ENCODE measurements at places on chromosomes 5 and 9.

GRCh38 chr9:25255216-25255615, 423.0 kb downstream of the TUSC1 start:
- no peak for DNase-seq

GRCh38 chr5:88955403-88955802, 72.4 kb upstream of the MEF2C start:
- DNase-seq: no peak

DNA sequence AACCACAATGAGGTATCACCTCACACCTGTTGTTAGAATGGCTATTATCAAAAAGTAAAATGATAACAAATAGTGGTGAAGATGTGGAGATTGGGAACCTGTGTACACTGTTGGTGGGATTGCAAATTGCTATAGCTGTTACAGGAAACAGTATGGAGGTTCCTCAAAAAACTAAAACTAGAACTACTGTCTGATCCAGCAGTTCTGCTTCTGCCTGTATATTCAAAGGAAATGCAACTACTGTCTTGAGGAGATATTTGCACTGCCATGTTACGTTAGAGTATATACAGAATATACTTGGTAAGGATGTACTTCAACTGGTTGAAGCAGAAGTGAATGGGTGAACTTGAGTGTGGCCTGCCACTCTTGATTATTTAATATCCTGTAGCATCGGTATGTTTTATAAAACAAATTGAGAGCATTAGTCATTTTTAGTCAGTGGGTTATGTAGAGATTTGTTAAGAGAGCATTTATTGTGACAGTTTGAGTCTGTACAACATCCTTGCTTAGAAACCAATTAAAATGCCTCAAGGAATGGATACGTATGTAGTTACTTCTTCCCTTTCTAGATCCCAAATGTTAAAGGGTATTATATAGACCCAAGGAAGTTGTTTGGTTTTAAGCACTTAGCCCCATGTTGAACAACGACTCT, 37.5 kb downstream of the ZCCHC7 start:
- DNase-seq: no peak

DNA sequence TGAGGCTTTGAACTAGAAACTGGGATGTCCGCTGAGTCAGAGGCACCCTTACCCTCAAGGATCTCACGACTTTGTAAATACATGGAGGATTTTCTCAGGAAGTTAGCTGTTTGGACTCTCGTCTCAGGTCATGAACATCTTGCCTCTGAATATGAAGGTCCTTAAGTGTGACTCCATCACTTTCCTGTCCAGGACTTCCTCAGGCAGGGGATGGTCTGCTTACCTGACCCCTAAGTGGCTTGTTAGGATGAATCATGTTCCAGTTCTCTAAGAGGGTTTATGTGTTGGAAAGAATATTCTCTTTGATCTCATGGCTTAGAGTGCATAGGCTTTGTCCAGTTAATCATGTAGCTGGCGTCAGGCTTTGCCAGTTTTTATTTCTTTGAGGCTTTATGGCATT, 511.7 kb upstream of the KLF4 start:
- DNase-seq: no peak

- no peak for DNase-seq
Measured at GRCh38 chr5:74582853-74583252, 57.7 kb downstream of the ENC1 start.

- no peak for DNase-seq
Measured at GRCh38 chr5:111095982-111096381, 3.8 kb downstream of the WDR36 start.

DNA sequence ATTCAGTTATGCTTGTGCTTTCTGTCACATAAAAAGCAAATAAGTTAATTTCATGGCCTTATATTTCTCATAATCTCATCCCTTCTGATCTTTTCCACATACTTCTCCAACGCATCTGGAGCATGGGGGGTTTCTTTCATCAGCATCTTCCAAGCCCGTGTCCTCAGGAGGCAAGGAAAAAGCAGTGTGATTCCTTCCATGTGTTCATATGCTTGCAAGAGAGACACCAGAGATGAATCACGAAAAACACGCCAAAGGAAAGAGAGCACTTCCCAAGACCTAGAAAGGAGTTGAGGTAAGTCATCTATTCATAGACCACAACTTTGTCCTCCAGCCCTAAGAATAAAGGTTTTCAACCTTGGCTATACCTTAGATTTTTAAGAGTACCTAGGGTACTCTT, 26.0 kb upstream of the SVEP1 start:
- no peak for DNase-seq

- no peak for DNase-seq
Measured at GRCh38 chr9:116647515-116647809, 39.6 kb upstream of the TRIM32 start.

- DNase-seq: no peak
Measured at GRCh38 chr5:147208134-147208533, 26.7 kb upstream of the STK32A start.

DNA sequence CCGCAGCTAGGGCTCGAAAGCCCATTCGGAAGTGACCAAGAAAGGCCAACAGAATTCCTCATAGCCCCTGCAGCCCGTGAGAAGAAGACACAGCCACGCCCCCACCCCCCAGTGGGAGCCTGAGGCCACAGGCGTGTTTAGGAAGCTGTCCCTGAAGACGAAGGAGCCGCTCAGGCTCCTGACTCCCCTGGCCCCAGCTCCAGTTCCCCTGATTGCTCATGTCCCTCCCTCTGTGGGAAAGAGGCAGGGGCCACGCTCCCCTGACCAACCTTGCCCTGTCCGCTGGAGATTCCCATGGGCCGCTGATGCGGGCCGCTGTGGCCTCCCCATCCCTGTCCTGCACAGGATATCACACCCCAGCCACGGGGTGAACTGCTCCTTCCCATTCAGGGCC, 13.6 kb downstream of the ROPN1L start:
- DNase-seq: no peak

DNA sequence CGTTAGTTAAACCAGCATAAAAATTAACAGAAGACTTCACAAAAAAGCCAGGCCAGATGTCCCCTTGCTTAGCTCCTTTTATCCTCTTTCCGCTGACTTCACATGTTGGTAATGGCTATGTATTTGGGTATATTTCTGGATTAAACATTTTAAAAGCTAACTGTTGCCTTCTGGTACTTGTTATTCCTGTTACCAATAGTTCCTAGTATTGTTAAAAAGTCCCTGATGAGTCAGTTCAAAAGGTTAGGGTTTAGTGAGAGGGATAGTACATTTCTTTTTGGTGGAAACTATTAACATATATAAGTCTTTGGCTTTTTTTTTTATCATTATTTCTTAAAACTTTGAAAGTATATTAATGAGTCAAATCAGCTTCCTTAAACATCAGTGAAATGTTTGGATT, 103.2 kb upstream of the ELL2 start:
- no peak for DNase-seq

DNA sequence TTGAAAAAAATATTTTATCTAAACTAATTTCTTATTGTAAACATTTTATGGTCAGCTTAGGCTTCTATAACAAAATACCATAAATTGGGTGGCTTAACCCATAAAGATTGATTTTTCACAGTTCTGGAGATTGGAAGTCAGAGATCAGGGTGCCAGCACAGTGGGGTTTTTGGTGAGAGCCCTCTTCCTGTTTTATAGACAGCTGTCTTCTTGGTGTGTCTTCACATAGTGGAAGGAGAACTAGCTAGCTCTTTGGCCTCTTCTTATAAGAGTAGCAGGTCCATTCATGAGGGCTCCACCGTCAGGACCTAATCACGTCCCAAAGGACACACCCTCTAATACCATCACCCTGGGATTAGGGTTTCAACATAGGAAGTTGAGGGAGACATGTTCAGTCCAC, 26.6 kb downstream of the OTULINL start:
- no peak for DNase-seq

GRCh38 chr5:2591777-2592453, 159.6 kb downstream of the IRX2 start:
- DNase-seq: no peak

GRCh38 chr9:120724757-120725400, 10.6 kb upstream of the MEGF9 start:
- no peak for DNase-seq

- DNase-seq: no peak
Measured at GRCh38 chr5:78399116-78399515, 38.7 kb downstream of the SCAMP1 start.

GRCh38 chr5:149885513-149885912, 59.1 kb downstream of the PDE6A start:
- no peak for DNase-seq

GRCh38 chr5:35811108-35811741, 45.5 kb upstream of the IL7R start:
- no peak for DNase-seq

DNA sequence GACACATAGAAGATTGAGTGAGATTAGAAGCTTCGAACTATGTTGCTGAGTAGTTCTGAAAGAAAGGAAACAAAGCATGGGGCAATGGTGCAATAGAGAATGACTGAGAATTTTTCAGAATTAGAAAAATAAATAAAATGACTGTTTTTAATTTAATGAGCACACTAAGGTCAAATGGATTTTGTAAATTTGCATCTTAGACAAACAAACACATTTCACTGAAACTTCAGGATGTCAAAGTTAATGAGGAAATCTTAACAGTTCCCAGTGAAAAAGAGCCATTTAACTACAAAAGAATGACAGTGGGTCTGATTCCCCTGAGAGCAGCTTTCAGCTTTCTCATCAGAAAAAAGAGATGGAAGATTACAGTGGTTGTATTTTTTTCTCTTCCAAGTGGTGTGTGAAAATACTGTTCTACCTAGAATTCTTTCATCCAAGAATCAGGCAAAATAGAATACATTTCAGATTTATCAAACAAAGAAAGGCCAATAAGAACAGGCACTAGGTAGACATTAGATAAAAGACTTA, 591.9 kb downstream of the SEMA5A start:
- DNase-seq: no peak

DNA sequence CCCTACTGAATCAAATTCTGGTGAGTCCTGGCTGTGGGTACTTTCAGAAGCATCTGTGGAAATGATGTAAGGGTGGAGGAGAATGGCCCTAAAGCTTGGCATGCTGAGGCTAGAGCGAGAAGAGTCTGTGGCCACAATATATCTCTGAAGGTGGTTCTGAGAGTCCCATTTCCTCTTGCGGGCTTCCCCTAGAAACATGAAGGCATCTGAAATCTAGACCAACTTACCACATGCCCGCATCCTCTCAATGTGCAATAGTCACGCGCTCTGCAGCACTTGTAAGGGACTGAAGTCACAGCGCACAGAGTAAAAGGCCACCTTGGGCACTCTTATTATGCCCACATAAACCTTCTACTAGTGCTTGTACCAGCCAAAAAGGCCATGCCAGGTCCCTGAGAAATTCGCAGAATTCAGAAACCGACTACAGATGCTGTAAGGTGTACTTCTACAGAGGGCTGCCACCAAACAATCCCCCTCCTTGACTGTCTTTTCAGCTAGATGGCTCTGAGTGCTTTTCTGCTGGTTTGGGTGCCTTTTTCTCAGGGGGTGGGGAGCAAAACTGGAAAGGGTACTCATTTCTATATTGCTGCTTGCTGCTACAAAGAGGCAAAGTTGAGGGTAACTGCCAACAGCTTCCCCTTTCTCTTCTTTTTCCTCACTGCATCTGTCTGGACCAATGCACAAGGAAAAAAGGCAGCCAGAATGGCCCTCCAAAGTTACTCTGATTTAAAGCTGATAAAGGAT, 107.3 kb downstream of the ZDHHC21 start:
- no peak for DNase-seq

DNA sequence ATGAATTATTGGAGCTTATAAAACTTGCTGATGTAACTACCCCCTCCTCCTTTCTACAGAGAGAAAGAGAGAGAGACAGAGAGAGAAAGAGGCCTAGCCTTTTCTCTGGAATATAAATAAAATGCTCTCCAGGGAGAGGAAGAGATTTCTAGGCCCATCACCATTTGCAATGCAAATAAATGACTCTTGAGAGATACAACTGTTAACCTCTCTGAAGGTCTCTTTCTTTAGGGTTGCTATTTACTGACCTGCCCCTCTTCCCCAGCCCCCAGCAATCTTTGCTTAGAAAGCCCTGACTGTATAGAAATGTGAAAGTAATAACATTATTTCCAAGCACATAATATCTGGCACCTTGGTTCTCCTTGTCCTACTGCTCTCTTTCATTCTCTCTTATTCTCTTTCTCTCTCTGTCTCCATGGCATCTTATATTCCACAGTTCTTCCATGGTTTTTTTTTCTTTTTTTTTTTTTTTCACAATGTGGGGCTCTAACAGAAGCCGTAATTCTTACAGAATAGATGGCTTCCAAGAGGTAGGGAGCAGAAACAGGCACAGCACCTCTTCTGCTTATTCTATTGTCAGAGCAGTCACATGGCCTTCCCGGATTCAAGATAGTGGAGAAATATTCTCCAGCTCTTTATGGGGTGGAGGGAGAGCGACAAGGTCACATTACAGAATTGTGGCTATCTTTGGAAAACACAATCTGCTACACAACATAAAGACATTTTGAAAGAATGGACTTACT, 1087.9 kb upstream of the NUDT12 start:
- DNase-seq: no peak

DNA sequence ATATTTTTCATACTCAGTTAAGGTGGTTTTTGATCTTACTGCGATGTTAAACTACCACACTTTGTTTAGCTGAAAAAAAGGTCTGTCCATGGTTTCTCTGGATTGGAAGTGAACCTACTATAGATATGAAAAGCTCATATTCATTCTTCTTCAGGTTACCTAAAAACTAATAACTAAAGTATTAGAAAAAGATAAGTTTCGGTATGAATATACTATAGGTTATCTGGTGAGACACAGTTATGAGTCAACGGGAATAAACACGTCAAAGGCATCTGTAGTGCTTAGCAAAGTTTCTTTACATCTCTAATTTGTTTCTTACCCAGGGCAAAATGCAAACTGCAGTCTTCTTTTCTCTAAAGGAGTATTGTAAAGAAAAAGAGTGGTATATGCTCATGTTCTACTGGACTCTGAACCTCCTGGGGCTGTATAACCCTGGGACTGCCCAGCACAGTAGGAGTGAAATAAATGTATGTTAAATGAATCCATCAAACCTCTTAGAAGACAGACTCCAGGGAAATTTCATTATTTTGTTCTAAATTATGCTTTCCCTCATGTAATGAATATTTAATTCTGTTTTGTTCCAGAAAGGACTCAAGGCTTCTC, 521.9 kb downstream of the PDE4D start:
- no peak for DNase-seq

- no peak for DNase-seq
Measured at GRCh38 chr5:14250748-14251701, 107.9 kb downstream of the TRIO start.

DNA sequence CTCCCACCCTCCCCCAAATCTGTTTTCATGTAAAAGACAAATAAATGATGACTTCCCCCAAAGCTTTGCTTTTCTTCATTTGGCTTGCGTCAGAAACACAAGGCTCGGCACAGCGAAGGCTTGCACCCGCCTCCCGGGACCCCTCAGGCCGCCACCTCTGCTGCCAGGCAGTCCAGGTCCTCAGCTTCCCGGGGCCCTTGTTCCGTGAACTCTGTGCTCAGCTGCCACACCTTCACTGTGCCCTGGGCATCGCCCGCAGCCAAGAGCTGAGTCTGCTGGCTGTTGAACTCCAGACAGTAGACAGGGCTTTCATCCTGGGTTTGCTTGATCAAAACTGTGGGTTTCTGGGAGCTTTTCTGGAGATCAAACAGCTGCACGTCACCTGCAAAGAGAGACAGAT, 23.0 kb downstream of the DYNC2I2 start:
- no peak for DNase-seq

All from activated T-helper 1 cell treated with anti-CD3 and anti-CD28 coated beads, Interleukin-2, amount 50 U/mL, for 16 hours (primary cell).